ENCODE measurements at places on chromosomes 5 and 9. TPM values are rescaled to one million over a fixed set of nuclear protein-coding genes. Genes with fewer than 3 reads are reported as not detected.

CCDC192 gene
- 0.27 TPM for total RNA-seq

IFNA16 gene
- not detected for total RNA-seq

TMEM171 gene
- total RNA-seq, result 3.5 TPM

GRIN1 gene
- total RNA-seq, result not detected

CDH9 gene
- not detected for total RNA-seq

DNAJA1 gene
- total RNA-seq, result 76.7 TPM

Measured in A375 (cell line).